CD4-positive, alpha-beta T cell treated with Interferon gamma for 1 hour (primary cell): ENCODE measurements at places on chromosomes 1 and 21.
A peak's percentile ranks its signal among the peaks of the same experiment; 100 is the strongest.

DNA sequence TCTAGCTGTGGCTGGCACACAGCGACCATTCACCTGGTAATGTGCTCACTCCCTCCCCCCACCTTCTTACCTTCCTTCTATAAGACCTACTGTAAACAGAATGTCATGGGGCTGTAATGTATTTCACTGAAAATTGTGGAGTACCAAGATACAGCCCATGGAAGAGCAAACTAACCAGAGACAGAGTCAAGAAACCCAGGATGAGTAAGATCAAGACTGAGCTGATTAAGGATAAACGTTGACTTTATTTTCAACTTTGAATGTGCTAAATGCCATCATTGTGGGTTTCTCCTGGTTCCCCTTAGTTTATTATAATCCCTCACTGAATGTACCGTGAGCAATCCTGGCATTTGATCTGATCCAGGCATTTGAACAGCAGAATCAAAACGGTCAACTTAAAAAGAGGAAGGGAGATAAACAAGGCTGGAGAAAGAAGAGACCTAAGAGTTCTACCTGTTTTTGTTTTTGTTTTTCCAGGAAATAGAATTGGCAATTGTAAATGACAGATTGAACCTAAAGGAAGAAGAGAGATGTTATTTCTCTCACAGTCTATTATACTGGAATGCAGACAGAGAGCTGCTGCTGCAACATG, 16.1 kb upstream of the ATP1B1 start:
- no peak for DNase-seq

DNA sequence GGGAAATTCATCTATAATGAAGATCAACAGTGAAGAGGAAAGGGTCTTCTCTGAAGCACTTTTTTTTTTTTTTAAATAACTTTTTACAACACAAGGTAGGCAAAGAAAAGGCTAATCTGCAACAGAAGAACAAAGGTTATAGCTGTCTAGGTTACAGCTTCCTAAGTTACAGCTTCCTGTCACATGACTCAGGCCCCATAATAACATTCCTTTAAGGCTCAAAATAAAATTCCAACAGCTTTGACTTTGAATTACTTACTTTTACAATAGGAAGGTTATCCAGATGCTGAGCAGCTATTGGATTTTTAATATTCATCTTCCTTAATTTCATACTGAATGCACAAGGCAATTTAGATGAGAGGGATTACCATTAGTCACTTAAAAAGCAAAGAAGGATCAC, 40.4 kb upstream of the TMEM61 start:
- no peak for DNase-seq

- DNase-seq: no peak
Observed at GRCh38 chr21:40531431-40532110, 315.4 kb downstream of the DSCAM start.

DNA sequence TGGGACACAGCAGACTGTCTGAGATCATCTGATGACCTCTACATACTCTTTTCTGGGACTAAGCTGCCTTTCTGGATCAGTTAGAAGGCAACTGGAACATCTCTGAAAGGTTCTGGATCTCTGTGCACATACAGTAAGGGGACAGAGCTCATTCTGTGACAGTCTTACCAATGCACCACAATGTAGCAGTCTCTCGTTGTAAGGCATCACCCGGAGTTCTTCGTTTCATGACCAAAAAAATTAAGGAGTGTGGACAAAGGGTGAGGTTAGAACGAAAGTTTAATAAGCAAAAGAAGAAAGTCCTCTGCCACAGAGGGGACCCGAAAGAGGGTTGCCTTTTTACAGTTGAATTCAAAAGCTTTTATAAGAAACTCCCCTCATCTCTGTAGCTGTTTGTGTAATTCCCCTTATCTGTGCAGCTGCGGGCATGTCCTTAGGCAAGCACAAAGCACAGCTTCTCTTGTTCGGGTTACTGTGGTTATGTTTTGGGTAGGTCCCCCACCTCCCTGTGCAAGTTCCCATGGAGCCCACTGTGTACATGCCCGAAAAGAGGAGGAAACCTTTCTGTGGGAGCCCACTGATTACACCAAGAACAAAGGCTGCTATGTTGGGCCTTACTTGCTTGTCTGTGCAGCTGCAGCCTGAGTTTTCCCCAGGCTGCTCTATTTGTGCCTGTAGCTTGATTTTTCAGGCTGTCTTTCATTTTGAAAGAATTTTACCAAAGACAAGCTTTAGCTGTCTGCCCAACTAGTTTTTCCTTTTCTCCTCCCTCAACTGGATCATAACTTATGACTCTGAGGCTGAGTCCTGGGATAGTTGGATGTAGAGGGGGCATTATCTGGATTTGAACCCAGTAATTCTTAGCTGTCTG, 53.1 kb upstream of the CACNA1E start:
- no peak for DNase-seq

DNA sequence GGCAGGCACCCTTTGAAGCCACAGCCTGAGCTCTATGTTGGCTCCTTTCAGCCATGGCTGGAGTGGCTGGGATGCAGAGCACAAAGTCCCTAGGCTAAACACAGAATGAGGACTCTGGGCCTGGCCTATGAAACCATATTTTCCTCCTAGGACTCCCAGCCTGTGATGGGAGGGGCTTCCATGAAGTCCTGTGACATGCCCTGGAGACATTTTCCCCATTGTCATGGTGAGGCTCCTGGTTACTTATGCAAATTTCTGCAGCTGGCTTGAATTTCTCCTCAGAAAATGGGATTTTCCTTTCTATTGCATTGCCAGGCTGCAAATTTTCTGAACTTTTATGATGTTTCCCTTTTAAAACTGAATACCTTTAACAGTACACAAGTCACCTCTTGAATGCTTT, 61.3 kb downstream of the VCAM1 start:
- no peak for DNase-seq

GRCh38 chr1:25204797-25205480, 27.4 kb downstream of the SYF2 start:
- no peak for DNase-seq

- DNase-seq: no peak
Observed at GRCh38 chr1:183910845-183911244, 105.9 kb downstream of the RGL1 start.

GRCh38 chr1:204096931-204097330, 24.0 kb downstream of the SOX13 start:
- DNase-seq: no peak

- no peak for DNase-seq
Observed at GRCh38 chr21:34783815-34784214, 115.0 kb downstream of the CLIC6 start.

DNA sequence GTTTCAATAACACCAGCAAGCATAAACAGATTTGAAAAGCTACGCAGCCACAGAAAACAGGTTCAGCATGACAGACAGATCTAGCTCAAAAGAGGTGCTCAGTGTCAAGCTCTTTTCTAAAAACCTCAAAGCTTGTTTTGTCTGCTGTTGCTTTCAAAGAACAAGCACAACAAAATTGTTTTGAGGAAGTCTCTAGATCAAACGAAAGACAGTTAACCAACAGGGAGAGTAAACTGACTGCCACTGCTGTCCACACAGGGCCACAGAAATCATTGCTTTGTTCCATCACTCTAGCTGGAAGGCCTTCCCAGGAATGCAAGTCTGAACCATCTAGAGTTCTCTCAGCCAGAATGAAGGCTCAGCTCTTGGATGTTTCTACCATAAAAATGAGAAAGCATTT, 12.8 kb downstream of the APP start:
- no peak for DNase-seq

- no peak for DNase-seq
Observed at GRCh38 chr1:43774359-43774758, 67.0 kb downstream of the ST3GAL3 start.

- no peak for DNase-seq
Observed at GRCh38 chr1:18726368-18726767, 95.7 kb downstream of the PAX7 start.

GRCh38 chr1:15948091-15948591, 27.8 kb downstream of the ZBTB17 start:
- DNase-seq: no peak

DNA sequence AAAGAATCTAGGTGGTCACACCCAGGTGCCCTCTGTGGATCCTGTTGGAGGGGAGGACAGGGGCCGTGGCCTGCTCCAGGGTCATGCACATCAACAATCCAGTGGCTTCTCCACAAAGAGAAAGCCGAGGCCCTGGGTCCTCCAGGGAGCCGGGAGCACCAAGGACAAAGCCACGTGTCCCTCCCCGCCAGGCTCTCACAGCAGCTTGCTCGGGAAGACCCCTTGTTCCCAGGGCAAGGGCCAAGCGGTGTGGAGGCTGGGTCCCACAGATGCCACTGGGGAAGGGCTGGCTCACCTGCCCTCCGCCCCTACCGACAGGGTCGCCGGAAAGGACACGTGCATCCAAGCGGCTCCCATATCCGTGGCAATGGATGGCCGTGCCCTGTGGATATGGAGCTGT, 192.9 kb upstream of the VAMP3 start:
- no peak for DNase-seq

DNA sequence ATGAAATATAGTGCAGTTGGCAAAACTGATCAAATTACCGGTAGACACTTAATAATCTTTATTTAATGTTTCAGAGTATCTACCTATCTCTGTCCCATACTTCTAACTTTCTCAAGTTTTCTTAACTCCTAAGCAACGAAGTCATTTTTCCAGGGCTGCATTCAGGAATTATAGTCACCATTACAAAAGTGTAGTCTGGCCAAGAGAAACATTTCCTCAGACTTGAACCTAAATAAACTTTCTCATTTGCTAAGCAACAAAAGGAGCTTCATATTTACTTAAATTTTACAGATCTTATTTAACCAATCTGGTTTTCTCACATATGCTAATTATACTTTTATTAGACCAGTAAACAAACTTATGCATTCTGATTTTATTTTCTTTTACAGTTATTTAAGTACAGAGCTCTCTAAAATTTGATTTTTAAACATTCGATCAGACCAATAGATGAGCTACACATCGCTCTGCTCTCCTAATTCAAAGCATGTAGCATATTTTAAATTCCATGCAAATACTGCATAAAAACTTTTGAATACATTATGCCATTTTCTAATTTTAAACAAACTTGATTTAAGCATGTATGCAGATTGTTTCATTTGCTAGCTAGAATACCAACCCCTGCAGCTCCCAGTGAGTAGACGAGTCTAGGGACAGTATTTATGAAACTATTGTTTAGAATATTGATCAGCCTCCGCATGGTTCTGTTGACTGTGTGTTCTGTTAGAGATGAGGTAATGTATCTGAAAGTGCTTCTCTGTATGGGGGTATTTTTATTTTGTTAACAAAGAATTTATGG, 201.4 kb downstream of the CHRM3 start:
- DNase-seq: no peak

- peak; percentile 2 for DNase-seq
Observed at GRCh38 chr1:182430263-182431068, 19.5 kb upstream of the RGSL1 start.

DNA sequence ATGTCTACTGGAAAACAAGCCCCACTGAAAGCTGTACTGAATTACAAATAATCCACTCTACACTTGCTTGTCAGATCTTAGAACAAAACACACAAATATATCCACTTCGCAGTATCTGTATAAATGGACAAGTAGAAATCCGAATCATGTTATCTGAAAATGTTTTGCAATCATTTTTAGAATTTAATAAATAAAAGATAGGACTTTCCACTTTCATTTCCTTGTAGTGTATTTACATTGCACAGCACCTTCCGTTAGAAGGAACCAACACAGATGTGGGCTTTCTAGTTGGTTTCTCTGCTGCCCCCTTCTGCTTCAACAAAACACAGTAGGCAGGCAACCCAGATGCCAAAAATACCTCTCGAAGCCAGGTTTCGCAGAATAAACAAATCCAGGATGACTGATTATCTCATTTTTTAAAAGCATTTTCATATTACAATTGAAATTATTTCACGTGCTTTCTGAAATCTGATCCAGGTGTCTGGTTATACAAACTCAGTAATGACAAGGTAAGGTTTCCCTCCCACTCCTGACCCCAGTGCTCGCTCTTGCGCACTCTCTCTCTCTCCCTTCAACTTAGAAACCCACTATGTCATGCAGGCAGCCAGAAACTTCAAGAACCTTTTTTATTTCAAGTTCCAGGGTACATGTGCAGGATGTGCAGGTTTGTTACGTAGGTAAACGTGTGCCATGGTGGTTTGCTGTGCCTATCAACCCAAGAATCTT, 389.9 kb downstream of the SMYD3 start:
- DNase-seq: peak; percentile 62

DNA sequence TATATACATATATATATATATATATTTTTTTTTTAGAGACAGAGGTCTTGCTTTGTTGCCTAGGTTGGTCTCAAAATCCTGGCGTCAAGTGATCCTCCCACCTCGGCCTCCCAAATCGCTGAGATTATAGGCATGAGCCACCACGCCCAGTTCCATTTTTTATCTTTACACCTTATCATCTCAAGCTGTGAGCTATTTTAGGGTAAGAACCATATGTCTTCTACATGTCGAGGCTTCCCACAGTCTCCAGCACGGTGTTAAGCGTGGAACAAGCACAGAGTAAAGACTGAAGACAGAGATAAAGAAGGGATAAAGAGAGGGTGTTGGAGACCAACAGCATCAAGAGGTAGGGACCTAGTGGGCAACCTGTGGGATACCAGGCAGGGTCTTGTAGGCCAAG, 14.2 kb downstream of the ARHGEF2 start:
- DNase-seq: no peak

DNA sequence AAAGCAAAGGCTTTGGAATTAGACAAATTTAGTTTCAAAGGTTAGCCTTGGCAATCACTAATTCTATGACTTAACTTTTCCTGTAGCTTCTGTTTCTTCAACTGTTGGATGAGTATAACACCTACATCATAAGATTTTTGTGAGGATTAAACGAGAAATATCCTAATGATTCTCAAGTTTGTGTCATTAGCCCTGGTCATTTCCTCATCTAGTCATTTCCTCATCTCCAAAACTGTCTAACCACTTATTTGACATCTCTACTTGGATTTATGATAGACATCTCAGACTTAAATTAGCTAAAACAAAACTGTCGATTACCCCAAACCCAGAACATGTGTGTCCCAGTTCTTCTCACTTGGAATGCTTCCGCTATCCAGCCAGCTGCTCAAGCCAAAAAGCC, 80.2 kb upstream of the CHODL start:
- no peak for DNase-seq

DNA sequence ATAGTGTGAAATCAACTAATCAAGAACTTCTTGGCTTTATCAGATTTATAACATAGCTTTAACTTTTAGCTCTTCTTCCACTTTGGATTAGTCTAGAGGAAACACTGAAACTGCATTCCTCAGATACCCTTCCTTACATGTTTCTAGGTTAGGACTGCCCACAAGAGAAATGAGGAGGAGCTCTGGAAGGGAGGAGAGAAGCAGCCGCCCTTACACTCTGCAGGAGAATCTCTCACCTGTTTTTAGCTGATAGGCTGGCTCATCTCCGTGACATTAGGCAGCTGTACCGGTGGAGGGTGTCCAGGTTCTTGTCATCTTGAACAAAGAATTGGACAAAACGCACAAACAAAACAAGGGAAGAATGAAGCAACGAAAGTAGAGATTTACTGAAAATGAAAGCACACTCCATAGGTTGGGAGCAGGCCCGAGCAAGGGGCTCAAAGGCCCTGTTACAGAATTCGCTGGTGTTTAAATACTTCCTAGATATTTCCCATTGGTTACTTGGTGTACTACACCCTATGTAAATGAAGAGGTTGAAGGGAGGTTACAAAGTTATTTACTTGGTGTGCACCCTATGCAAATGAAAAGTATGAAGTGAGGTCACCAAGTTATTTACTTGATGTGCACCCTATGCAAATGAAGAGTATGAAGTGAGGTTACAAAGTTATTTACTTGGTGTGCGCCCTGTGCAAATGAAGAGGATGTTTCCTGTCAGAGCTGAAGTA, 524.9 kb upstream of the CHRM3 start:
- no peak for DNase-seq
